ENCODE measurements at places on chromosomes 4 and X.
A peak's percentile ranks its signal among the peaks of the same experiment; 100 is the strongest.

- DNase-seq, result peak; percentile 14
Measured at GRCh38 chrX:56995271-56995994, at the start of gene SPIN3. SPIN3 (minus strand) TSS chrX:56995541; CDS start chrX:56994947, 594 bp downstream.

- no peak for DNase-seq
Measured at GRCh38 chr4:173405840-173406606, 7.1 kb upstream of the SCRG1 start.

DNA sequence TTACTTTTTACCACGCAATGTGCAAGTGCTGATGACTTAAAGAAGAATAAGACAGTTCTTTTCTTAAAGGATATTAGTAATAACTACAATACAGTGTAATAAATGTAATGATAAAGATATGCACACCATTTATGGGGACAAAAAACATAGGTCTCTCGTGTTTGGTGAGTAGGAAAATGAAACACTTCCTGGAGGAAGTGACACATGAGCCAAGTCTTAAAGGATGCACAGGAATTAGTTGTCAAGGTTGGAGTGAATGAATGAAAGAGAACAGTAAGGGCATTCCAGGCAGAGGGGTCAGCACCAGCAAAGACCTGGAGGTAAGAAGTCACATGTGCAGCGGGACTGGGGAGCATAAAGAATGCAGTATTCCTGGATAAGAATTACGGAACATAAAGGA is 112.7 kb downstream of the SH3RF1 start:
- no peak for DNase-seq

DNA sequence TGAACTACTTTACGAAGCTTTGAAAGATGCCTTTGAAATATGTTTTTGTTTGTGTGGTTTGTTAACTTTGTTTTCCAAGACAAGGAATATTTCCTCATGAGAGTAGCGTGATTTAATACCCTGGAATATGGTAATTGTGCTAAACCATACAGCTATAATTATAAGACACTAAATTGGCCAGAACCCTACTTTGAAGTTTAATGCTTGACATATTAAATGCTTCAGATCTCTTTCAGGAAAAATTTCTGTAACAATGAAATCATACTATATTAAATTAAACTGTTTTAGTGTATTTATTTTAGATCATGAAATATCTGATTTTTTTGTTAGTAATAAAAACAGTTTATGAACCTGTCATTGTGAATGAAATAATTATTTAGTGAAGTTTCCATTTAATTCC is 63.5 kb downstream of the DCLK2 start:
- DNase-seq, result no peak

DNA sequence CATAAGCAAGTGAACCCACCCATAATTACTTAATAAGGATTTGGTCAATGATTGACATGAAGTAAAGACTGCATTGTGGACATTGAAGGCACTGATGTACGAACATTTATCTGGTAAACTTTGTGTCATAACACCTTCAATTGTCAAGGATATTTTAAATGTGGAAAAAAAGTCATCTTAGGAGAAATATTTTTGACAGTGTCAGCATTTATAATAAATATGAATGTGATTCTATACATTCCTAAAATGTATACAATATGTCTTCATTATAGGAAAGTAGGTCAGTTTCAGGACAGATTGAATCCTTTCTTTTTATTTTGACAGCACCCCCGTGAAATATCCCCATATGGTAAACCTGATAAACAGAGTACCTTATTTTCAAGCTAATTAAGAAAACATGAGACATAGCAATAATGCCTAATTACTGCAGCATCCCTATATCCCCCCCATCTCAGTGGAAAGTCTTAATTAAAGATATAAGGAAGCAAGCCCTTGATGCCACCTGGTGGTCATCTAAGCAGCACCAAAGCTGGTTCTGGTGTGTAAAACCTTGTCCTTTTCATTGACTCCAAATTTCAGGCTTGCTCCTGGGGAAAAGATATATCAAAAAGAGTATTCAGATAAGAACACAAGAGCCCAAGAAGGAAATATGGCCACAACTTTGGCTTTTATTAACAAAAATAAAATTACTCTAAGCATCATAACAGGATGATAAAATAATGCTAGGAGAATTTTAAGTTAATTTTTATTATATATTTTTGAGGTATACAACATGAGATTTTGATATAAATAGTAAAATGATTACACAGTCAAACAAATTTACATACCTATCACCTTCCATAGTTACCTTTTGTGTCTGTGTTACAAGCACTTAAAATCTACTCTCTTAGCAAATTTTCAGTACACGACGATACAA is 379.7 kb downstream of the TLL1 start:
- DNase-seq, result no peak

GRCh38 chr4:152926959-152927358 is 9.2 kb upstream of the FHDC1 start:
- DNase-seq, result no peak

DNA sequence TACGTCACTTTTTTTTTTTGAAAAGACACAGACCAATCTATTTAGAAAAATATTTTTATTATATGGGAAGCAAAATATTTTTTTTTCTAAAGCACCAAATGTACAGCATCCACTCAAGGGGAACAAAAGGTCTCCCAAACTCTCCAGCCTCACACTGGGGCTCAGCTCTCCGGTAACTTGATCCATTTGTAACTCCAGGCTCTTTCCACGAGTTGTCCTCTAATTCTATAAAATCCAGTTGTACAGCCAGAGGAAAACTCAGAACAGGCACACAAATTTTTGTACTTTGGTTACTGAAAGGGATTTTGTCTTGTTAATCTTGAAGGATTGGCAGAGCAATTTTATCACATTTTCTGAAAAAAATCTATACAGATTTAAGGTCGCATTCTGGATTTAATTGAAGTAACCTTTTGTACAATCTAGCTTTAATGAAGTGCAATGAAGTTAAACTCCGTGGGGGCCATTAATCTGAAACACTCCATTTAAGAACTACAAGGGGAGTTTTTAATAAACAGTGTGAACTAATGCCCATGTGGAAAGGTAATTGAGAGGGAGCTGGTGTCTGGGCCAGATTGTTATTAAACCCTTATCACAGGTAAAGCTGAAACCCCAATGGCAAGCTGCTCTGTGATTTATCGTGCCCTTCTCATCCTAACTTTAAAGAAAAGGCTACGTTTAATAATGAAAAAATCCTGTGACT is 161.2 kb upstream of the FRG1 start:
- DNase-seq, result no peak

DNA sequence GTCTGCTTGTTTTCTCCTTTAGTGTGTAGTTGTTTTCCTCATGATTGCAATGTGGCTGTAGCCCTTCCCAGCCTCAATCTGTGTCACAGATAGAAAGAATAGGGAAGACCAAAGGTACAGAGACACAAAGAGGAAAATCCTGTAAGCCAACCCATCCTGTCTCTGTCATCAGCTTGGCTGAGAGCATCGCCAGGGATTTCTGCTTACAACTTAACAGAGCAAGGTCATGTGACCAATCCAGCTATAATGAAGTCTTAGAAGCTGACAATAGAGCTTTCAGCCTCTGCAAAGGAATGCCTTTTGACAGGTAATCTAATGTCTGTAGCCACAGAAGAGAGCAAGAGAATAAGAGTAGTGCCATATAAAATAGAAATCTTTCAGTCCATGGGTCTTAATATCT is 1598.0 kb upstream of the AGA start:
- DNase-seq, result no peak

- no peak for DNase-seq
Measured at GRCh38 chr4:184854673-184855072, 28.9 kb upstream of the ACSL1 start.

GRCh38 chr4:125522992-125523391 is 208.2 kb downstream of the FAT4 start:
- no peak for DNase-seq

DNA sequence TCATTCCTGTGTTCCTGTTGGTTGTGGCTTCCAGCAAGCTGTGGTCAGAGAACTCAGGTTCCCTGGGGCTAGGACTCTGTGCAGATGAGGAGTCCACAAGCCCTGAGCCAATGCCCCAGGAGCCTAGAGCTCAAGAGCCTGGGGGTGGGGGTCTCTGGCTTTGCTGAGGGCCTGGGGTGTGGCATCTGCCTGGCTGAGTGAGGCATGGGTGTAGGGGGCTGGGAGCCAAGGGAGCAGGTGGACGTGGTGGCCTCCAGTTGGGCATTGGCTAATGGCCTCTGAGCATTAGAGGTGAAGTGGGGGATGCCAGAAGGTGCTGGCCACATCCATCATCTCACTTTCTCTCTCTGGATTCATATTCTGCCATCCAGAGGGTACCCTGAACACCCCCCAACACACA is 5.3 kb upstream of the MAMLD1 start:
- DNase-seq, result no peak

- no peak for DNase-seq
Measured at GRCh38 chr4:148030193-148030873, 298.4 kb downstream of the ARHGAP10 start.

DNA sequence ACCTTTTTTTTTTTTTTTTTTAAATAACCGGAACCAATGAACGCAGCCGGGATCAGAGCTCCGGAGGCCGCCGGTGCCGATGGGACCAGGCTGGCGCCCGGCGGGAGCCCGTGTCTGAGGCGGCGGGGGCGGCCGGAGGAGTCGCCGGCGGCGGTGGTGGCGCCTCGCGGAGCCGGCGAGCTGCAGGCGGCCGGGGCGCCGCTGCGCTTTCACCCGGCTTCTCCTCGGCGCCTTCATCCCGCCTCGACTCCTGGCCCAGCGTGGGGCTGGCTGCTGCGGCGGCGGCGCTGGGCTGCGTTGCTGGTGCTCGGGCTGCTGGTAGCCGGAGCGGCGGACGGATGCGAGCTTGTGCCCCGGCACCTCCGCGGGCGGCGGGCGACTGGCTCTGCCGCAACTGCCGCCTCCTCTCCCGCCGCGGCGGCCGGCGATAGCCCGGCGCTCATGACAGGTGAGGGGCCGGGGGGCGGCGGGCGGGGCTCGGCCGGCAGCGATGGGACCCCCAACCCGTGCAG is 337 bp downstream of the STIM2 start:
- no peak for DNase-seq

GRCh38 chr4:38948551-38948950 is 80.9 kb downstream of the FAM114A1 start:
- no peak for DNase-seq
